Cardiac muscle cell (in vitro differentiated cells and primary cell): ENCODE measurements at places on chromosomes 1 and 21. TPM values are rescaled to one million over a fixed set of nuclear protein-coding genes. Genes with fewer than 3 reads are reported as not detected.

DNA sequence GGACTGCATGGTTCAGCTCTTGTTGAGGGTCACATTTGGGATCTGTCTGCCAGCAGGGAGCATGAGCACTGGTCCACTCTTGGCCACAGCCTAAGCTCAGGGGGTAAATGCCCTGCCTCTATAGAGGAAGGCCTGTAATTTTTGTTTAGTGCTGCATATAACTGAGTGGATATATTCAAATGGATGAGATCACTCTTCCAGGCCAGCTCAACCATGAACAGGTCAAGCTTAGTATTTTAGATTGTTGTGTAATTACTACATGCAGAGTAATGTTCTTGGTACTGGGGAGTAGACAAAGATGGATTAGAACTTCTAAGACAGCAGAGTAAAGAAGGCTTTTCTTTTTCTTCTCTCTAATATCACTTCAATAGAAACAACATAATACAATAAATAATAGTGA lies 376.9 kb downstream of the GPATCH2 start:
- H3K27me3 ChIP-seq, result no peaks in the 10 kb centered on the region
- H3K4me1 ChIP-seq, result no peaks in the 10 kb centered on the region
- no peak overlapping the region for H3K27ac ChIP-seq
- no peak for DNase-seq

- H3K27me3 ChIP-seq, result no peaks in the 10 kb centered on the region
- H3K4me1 ChIP-seq, result no peaks in the 10 kb centered on the region
- DNase-seq, result no peak
- no peak overlapping the region for H3K27ac ChIP-seq
These were observed 46.8 kb upstream of the SLC44A3 start for GRCh38 chr1:94773296-94773809.

DNA sequence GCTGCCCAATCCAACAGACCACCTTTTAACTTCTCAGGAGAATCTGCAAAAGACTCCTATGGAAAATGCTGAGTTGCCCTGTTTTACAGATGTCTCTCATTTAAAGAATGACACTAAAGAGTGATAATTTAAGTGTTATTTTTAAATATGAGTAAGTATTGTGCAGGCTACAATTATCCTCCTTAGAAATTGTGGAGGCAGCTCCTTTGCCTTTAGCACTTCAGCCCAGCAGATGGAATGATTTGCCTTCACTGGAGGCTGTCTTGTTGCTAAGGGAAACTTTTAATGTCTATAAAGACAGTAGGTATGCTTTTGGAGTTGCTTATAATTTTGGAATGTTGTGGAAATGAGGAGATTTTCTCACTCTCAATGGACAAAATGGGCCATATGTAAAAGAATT lies 1345.5 kb downstream of the NCAM2 start:
- H3K27me3 ChIP-seq, result no peaks in the 10 kb centered on the region
- H3K4me3 ChIP-seq, result no peak overlapping the region
- DNase-seq, result no peak
- no peaks in the 10 kb centered on the region for H3K36me3 ChIP-seq

DNA sequence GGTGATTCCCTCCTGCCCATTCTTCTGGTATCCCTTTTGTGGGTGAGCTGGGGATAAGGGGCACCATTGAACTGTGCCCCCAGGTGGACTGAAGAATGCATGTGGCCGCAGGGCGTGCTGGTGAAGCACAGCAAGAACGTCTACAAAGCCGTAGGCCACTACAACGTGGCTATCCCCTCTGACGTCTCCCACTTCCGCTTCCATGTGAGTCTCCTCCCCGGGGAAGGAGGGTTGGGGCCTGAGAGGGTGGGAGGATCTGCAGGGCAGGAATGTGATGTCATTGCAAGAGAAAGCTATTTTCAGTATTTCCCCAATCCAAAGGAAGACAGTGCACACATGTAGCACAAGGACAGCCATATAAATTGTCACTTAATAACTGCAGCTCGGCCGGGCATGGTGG lies 7.5 kb upstream of the KPNA6 start:
- no peaks in the 10 kb centered on the region for H3K4me1 ChIP-seq
- no peak overlapping the region for H3K27ac ChIP-seq
- DNase-seq, result no peak
- peaks cover 15% of the 10 kb centered on the region for H3K36me3 ChIP-seq
- no peak overlapping the region for H3K4me3 ChIP-seq

DNA sequence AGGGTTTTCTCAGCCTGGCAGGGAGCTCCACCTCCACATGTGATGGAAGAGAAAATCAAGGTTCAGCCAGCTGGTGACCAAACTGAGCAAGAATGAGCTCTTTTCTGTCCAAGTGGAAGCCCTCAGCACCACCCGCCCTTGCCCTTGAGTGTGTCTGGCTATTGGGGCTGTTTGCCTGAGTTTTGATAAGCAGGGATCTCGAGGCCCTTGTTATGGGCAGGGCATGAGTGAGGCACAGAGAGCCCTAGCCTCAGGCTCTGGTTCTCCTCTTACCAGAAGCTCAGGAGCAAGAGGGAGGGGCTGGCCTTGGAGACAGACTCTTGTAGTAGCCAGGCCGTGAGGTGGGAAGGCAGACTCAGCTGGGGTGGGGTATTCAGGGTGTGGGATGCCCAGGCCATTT lies 37.5 kb upstream of the ARF1 start:
- no peak overlapping the region for H3K27ac ChIP-seq
- no peaks in the 10 kb centered on the region for H3K4me1 ChIP-seq
- H3K27me3 ChIP-seq, result peaks cover 27% of the 10 kb centered on the region
- H3K36me3 ChIP-seq, result no peaks in the 10 kb centered on the region
- no peak overlapping the region for H3K4me3 ChIP-seq
- no peak for DNase-seq

DNA sequence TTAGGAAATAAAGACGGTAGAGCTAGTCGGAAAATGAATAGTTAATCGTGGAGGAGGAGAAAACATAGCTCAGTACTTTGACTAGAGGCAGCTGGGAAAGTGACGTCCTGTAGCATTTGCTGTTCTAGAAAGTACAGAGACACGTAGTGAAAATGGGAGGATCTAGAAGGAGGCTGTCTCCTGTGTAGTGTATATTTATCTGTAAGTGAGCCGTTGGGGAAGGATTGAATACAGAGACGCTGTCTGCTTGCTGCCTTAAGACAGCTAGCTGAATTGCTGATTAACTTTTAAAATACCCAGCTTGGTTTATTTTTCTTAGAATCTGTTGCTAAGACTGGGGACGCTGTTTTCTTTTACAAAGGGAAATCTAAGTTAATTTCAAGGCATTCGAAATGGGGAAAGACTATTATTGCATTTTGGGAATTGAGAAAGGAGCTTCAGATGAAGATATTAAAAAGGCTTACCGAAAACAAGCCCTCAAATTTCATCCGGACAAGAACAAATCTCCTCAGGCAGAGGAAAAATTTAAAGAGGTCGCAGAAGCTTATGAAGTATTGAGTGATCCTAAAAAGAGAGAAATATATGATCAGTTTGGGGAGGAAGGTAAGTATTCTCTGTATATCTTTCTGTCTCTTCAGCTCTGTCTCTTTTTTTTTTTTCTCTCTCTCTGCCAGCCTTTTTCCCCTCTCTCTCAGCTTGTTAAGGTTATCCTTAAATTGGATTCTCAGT lies at the start of gene DNAJB4:
Gene DNAJB4 (plus strand): TSS at position 221 of the 729 bp plus-strand sequence. CDS start 172 bp downstream, at position 393.
- DNase-seq, result peak; percentile 99
- no peaks in the 10 kb centered on the region for H3K27me3 ChIP-seq
- H3K27ac ChIP-seq, result peak within 1 kb of the TSS; percentile 99
- H3K36me3 ChIP-seq, result no peaks in the 10 kb centered on the region

The VN1R5 gene
- not detected in 2 replicates for total RNA-seq
